ENCODE measurements at places on chromosomes 2 and 18.

- no peak for DNase-seq
These were observed 169.2 kb upstream of the NOSTRIN start for GRCh38 chr2:168633200-168633599.

DNA sequence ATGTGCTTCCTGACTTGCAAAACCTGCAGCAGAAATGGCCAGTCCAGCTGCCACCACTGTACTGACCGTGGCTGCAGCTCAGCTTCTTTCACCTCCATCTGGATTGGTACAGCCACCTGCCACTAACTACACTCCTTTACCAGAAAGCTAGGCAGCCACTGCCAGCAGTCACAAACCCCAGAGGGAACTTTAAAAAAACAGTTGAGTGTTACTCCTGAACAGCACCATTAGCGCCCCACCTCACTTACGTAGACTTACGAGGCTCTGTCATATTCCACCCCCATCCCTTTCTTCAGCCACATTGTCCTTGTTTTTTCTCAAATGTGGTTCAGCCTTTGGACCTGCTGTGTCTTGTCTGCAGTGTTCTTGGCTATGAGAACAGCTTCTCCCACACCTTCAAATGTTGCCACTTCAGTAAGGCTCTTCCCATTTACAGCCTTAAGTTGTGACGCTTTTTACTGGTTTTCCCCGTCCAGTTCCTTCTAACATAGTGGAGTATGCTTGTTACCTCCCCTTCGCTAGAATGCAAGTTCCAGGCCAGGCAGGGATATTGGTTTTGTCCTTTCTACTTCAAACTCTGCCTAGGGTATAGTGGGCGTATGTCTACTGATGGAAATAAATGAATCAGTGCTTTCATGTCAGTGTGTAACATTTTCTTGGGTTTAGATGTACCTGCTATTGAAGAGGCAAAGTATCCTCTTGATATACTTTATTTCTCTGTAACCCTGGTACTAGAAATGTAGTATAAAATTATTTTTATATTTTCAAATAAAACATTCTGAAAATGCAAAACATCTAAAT lies 17.0 kb downstream of the HNRNPA3 start:
- no peak for DNase-seq

DNA sequence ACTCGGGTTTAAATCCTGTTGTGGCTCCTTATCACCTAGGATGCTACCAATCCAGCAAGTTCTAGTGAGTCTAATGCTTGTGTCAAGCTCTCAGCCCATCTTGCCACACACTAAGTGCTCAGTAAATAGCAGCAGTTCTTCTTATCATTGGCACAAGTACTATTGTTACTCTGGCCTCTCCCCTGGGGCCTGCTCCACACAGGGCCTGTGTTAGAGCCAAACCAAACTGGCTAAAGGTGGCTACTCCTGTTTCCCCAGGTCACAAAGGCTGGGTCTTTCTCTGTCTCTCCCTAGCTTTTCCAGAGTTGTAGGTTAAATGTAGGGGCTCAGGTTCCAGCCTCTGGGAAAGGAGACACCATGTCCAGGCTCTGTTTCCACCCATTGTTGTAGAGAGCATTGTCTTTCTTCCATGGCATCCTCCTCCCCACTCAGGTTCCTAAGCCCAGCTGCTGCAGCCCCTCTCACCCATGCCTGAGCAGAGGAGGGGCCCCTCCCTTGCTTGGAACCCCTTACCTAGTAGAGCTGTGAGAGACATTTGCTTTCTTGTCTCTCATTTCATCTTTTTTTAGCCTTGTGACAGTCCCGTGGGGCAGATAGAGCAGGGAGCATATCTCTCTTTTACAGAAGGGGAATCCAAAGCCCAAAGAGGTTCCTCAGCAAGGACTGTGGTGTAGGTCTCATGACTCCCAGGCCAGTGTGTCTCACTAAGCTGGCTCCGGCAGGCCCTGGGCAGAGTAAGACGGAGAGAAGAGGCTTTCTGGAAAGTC lies 56.4 kb upstream of the OTOF start:
- DNase-seq: no peak

- DNase-seq: no peak
These were observed 4.1 kb upstream of the YES1 start for GRCh38 chr18:816088-816653.

DNA sequence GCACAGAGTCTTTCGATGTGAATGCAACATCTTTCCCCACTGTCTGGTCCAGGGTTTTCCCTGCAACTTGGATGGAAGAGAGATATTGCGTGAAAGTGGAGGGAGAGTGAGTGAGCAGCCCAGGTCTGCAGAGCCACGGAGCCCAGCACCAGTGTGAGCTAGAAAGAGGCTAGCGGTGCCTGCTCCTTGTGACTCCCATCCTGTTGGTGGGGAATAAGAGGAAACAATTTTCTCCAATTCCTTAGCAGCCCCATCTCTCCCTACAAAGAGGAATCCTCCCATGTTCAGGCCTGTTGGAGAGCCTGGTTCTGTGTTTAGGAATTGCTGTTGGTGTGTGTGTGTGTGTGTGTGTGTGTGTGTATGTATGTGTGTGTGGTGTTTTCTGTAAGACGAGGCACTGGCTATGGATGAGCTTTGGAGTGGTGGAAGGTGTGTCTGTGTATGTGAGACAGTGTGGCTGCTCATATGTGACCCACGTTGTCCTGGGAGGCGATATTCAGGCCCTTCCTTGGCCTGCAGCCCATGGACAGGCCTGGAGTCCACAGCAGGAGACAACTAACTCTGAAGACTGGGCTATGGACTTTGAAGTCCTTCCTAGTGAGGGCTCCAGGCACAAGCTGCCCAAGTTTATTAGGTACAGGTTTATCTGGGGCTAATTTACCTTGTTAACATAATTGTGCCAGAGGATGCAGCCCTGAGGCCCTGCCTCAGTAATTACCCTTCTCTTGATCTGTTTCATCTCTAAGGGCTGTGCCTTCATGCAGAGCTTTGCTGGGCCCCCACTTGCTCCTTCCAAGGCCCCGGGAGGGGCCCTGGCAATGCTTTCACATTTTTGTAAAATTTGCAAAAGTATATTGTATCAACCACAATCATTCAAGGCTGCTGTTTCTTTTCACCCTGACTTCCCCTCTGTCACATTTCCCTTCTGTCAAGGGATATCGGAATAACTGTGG lies 88.6 kb upstream of the HAAO start:
- DNase-seq: no peak

- DNase-seq: peak; percentile 23
These were observed 294.1 kb downstream of the ALK start for GRCh38 chr2:29627279-29627711.

GRCh38 chr2:232894746-232895145 lies 24.7 kb downstream of the SNORC start:
- DNase-seq: no peak

GRCh38 chr2:170764880-170765261 lies 5.3 kb upstream of the ERICH2 start:
- no peak for DNase-seq

DNA sequence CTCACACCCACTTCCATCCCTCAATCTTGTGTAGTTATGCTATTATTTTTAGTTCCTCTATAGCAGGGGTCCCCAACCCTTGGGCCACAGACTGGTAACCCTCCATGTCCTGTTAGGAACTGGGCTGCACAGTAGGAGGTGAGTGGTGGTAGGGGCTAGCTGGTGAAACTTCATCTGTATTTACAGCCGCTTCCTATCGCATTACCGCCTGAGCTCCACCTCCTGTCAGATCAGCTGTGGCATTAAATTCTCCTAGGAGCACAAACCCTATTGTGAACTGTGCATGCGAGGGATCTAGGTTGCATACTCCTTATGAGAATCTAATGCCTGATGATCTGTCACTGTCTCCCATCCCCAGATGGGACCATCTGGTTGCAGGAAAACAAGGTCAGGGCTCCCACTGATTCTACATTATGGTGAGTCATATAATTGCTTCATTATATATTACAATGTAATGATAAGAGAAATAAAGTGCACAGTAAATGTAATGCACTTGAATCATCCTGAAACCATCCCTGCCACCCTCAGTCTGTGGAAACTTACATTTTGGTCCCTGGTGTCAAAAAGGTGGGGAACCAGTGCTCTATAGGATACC lies 1.6 kb upstream of the RAB11FIP5 start:
- no peak for DNase-seq

DNA sequence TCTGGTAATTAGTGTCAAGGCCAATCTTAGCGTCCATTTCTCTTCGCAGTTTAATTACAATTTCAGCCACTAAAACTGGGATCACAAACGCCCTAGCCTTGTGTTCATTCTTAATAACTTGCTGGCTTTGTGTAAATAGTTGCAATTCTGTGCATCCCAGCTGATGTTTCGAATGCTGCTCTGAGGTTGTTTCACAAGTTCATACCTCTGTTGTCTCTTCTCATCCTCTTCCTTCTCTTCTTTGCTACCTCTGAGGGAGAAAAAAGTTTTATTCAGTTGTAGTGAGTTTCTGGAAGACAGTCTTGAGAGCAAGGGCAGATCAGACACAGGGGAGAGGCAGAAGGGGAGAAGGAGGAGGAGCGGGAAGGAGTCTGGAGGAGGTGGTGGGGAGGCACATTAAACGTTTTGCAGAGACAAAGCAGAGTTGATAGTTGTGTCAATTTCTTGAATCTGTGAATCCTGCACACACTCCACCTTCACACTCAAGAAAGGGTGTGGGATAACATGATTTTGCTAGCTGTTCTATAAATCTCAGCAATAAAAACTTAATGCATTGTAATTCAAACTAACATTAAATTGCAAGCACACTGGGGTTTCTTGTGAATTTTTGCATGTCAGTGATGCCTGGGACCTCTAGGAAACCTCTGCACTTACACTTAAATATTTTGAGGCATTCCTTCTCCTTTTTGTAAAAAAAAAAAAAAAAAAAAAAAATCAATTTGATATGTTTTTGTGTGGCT lies 6.8 kb downstream of the MEIS1 start:
- DNase-seq: no peak

DNA sequence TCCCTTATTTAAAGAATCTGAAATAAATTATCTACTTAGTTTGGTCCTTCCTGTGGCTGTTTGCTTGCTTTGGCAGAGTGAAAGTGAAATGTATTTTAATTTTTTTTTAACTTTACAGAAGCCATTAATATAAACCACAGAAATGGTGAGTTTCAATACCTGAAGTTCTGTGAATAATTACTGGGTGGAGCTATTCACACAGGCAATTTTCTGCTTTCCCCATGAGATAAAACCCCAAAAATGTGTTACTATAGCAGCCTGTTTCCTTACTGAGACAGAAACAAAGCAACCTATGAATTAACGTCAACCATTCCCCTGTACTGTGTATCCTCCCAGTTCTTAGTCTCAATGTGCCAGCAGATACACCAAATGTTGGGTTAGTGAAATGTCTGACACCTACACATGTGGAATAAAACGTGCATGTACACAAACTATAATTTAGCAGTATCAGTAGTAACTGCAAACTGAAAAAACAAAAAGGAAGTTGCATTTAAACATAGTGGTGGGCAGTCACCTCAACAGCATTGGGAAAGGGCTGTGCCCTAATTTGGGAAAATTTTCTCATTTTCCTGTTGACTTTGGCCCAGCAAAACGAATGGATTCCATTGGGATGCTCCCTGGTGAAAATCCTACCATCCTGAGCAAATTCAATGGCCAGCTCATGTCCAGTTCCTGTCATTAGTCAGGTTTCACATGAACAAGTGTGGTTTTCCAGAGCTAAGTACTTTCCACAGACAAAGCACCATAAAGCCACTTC lies 73.1 kb upstream of the RMDN2 start:
- no peak for DNase-seq

- DNase-seq: no peak
These were observed 115.6 kb downstream of the ZNF516 start for GRCh38 chr18:76379226-76380126.

DNA sequence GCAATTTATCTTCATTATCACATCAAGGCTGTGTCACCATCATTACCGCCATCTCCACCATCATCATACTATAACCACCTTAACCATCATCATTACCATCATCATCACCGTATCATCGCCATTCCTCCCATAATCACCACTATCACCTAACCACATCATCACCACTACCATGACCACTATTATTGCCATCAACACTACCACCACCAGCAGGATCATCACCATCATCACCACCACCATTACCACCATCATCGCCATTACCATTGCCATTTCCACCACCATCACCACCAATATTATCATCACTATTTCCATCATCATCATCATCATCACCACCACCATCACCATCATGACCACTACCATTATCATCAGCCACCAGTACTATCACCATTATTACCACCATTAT lies 314.4 kb downstream of the CYP26B1 start:
- no peak for DNase-seq

GRCh38 chr18:55419947-55420664 lies 167.9 kb downstream of the TCF4 start:
- DNase-seq: no peak

GRCh38 chr2:40346535-40347354 lies 105.1 kb downstream of the SLC8A1 start:
- DNase-seq: no peak

GRCh38 chr2:228927028-228928010 lies 343.8 kb downstream of the PID1 start:
- DNase-seq: no peak

DNA sequence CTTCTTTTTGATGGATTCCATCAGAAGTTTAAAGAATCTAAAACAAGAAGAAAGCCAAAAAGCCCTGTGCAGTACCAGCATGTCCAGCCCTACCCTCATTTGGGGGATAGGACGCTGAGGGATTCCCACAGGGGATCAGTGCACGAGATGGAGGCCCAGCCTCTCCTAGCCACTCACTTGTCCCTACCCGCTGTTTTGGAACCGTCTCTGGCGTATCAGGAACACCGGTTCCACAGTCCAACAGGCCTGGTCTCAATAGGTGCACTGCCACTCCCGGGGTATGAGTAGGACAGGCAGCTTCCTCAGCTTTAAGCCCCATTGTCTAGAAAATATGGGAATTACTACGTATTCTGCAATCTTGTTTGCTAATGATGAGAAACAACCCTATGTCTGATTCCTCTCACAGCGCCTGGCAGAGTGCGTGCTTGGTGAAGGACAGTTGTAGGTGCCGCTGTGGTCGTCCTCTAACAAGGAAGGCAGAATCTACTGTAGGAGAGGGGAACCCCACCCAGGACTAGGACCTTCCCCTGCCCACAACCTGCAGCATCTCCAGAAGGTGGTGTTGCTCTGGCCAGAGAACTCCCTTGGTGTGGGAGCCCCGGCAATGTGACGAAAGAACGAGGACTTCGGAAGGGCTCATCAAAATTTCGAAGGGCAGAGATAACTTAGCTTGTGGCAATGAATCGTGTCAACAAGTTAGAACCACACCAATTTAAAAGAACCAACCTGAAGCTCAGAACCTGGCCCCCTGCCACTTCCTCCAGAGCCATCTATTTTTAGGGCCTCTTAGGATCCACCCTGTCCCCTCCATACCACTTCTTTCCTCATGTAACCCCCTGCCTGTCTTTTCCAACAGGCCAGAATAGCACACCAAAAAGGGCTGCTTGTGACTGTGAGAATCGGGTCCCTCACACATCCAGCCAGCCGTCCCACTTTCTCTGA lies 71.7 kb downstream of the POLR1A start:
- DNase-seq: no peak

DNA sequence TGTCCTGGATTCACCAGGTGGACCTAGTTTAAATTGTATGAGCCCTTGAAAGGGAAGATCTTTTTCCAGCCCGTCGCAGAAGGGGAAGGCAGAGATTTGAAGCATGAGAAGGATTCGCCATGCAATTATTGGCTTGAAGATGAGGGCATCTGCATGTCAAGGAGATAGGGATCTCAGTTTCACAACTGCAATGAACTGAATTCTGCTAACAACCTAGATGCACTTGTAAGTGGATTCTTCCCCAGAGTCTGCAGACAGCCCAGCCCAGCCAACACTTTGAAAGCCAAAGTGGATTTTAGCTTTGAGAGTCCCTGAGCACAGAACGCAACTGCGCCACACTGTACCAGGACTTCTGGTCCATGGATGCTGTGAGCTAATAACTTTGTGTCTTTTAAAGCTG lies 286.0 kb downstream of the TSN start:
- DNase-seq: no peak
